ENCODE measurements at places on chromosomes 3 and 15.

GRCh38 chr3:117788061-117788460 lies 1078.5 kb downstream of the TUSC7 start:
- no peak for DNase-seq

DNA sequence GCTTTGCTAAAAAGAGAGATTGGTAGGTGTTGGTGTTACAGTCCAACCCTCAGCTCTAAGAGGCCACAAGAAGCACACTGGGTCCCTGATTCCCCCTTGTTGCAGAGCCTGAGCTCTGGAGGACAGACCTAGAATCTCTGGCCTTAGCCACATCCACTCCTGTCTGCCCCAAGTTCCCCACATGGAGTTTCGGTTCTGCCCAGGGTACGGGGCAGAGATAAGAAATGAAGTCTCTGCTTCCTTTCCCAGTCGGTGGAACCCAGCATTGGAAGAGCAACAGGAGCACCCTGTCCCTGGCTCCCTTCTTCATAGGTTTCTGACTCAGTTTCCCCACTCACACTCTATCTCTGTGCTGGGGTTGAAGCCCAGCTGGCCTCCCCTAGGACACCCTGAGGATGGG lies 13.2 kb downstream of the PRR23E start:
- DNase-seq, result no peak

- no peak for DNase-seq
Observed at GRCh38 chr3:128319107-128319506, 147.6 kb downstream of the DNAJB8 start.

GRCh38 chr3:29247088-29247745 lies 33.7 kb upstream of the RBMS3 start:
- no peak for DNase-seq

DNA sequence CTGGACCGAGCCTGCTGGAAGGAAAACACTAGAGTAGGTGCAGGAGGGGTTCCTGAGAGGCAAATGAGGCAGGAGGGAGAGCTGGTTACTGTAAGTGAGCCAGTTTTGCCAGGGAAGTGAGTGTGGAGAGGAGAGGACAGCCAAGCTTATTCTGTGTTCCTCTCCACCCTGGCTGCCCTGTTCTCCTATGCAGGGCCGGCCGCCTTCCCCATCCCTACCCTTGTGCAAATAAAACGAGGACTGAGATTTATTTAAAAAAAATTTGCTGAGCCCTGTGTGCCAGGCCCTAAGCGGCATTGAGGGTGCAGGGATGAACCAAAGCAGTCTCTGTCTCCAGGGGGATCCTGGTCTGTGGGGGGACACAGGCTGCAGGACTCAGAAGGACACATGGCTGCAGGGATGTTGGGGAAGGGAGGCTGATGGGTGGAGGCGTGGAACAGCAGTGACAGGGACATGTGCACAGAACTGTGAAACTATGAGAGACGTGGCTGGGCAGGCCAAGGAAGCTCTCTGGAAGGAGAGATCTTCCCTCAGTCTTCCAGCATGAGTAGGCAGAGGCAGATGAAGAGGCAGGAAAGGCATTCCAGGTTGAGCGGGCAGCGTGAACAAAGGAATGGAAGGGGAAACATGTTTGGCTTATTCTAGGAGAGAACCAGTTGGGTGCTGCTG lies 12.1 kb downstream of the CORO2B start:
- no peak for DNase-seq

DNA sequence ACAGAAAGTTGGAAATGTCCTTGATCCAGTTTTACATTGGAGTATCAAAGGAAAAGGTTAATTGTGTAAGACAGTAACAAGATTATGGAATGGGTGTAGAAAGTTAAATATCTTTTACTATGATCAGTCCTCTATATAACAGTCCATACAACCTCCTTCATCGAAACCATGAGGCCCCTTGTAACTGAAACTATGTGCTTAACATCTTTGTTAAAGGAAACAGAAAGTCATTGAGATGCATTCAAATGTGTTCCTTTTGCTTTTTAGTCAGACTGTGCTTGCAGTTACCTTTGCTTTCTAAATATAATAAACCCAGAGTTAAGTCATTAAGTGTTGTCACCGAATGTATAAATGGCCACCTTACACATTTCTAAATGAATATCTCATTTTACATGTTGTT lies 1298.5 kb downstream of the ROBO2 start:
- no peak for DNase-seq

DNA sequence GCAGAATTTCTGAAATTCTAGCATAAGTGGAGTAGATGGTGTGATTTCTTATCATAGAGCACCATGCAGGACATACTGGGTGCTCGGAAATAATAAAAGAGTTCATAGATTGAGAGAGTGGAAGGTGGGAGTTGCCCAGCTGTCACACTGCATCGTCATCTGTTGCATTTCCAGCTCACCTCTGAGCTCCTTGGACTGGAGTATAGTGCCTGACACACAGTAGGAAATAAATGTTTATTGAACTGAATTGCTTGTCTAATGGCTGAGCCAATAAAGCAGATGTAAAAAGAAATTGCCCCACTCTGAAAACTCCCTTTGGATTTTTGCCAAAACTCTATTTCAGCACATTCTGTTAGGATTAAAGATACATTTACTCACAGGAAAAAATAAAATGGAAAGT lies 108.9 kb upstream of the UBE2E1 start:
- DNase-seq, result no peak

- DNase-seq, result no peak
Observed at GRCh38 chr3:9080163-9080562, 116.9 kb upstream of the RAD18 start.

DNA sequence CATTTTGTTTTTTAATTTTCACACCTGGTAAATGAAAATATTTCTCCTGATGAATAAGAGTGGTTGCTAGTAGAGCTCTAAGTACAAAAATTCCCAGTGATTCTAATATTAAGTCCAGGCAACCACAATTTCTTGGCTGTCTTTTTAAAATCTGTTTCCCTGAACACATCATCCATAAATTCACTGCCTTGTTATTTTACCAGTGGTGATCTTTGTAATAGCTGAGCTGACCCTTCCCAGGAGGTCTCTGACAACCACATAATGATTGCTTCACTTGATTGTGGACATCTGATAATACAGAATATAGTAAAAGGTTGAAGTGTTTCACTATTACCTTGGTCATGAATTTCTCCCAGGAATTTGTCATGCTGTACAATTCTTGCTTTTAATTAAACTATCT lies 13.9 kb upstream of the TOP2B start:
- DNase-seq, result no peak

- DNase-seq, result no peak
Observed at GRCh38 chr15:42045211-42045615, 24.4 kb upstream of the PLA2G4E start.

GRCh38 chr15:67175643-67176071 lies 78.8 kb downstream of the AAGAB start:
- DNase-seq, result no peak

DNA sequence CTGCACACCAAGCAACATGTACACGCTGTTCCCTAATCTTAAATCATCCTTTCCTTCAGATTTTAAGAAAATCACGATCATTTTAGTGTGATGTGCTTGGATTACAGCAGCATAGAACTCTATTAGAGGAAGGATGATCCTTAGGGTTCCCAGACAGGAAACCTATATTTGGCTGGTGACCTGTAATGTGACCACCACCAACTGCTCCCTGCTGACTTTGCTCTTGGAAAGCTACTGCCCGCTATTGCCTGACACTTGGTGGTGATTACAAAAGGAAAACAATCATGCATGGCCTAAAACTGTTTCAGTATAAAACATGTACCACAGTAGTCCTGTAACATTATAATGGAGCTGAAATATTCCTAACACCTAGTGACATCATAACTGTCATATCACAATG lies 27.2 kb upstream of the LMOD3 start:
- no peak for DNase-seq

DNA sequence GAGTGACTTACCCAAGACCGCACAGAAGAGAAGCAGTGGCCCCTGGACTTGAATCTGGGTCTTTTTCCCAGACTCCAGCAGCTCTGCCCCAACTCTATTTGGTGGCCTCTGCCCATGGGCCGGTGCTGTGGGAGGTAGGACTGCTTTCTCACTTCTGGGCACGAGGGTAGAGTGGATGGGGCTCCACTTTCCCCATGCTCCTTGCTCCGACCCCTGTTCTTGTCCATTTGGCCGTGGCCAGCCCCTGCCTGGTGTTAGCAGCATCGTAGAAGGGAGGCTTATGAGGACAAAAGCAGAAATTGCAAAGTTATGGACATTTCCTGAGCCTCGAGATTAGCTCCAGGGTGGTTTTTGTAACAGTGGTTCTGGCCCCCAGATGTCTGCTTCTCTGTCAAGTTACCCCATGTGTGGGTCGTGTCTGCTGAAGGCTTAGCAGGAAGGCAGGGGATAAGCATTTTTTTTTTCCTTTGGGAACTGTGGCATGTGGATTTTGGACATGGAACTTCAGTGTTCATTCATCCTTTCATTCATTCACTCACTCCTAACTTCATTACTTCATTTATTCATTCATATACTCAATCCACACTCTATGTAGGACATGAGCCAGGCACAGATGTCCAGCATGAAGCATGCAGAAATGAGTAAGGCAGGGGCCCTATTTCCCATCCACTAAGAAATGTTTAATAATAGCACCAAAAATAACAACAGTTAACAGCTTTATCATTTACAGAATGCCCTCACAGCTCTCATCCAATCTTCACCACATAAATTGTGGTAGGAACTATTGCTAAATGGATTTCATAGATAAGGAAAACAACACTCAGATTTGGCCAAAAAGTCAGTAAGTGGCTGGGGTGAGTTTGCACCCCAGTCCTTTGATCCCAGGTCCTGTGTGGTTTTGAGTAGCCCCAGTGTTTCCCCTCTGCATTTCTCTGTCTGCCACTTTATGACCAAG lies 180.5 kb downstream of the OPA1 start:
- no peak for DNase-seq

- no peak for DNase-seq
Observed at GRCh38 chr3:172125053-172125452, 85.7 kb downstream of the FNDC3B start.

GRCh38 chr3:52088445-52089367 lies 32.3 kb upstream of the DUSP7 start:
- DNase-seq, result no peak

DNA sequence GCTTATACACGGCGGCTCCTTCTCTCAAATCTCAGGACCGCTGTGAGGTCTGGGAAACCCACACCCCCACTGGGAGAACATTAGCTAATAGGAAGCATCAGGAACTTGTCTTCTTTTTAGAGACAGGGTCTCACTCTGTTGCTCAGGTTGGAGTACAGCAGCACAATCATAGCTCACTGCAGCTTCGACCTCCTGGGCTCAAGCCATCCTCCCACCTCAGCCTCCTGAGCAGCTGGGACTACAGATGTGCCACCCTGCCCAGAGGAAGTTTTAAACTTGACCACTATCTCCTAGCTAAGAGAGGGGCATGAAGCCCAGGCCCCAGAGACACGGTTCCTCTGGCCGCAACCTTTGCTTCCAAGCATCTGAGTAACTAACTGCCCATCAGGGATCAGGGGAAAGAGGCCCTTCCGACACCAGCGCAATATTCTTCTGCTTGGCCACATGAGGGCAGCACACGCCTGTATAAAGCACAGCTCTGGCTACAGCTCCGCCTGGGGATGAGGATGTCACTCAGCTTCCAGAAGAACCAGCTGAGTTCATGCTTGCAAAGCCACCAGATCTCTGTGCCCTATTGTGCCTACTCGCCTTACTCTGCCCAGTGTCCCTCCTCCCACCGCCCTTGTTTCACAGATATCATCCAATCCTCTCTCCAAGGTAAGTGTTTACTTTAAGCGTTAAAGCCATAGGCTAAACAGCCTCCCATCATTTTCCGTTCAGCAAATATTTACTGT lies 57.6 kb upstream of the SLC6A11 start:
- peak; percentile 10 for DNase-seq

- DNase-seq, result no peak
Observed at GRCh38 chr3:52193065-52193464, 4.9 kb upstream of the ALAS1 start.

GRCh38 chr3:27165321-27165721 lies 203.9 kb downstream of the NEK10 start:
- DNase-seq, result no peak

GRCh38 chr3:72036899-72037298 lies 252.0 kb upstream of the PROK2 start:
- DNase-seq, result no peak

GRCh38 chr3:50147861-50148260 lies 7.3 kb upstream of the SEMA3F start:
- DNase-seq, result no peak

DNA sequence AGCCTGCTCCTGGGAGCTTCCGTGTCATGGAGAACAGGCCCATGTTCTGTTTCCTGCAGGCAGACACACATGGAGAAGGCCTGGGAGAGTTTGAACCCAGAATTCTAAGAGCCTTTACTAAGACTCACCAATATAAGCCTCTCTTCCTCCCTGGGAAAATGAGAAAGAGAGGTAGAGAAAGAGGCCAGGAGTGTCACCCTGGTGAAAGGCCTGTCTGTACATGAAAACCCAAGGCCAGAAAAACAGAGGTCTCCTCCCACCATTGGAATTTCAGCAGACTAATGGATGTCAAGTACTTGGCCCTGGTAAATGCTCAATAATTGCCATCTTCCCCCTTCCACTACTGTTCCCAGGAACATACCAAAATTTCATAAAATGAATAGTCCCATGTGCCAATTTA lies 117.6 kb downstream of the TOP2B start:
- DNase-seq, result no peak

DNA sequence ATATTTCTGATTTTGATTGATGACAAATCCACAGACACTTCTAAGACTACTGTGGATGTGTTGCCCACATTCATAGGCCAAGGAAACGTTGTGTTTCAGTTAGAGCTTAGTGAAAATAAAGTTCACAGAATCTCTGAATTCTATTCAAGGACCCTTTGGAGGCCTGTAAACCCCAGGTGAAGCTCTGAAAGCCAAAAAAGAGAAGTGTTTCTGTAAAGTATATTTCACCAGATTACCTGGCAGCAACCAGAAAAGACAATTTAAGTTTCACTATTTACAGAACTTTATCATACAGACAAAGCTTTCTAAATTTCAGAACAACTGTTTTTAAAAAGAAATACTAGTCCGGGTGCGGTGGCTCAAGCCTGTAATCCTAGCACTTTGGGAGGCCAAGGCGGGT lies 2.6 kb downstream of the CLPX start:
- DNase-seq, result no peak

GRCh38 chr15:88208396-88208795 lies 48.1 kb downstream of the NTRK3 start:
- no peak for DNase-seq

- no peak for DNase-seq
Observed at GRCh38 chr3:64027658-64028057, 4.4 kb upstream of the PSMD6 start.

GRCh38 chr15:41502795-41503668 lies 9.4 kb downstream of the ITPKA start:
- no peak for DNase-seq

DNA sequence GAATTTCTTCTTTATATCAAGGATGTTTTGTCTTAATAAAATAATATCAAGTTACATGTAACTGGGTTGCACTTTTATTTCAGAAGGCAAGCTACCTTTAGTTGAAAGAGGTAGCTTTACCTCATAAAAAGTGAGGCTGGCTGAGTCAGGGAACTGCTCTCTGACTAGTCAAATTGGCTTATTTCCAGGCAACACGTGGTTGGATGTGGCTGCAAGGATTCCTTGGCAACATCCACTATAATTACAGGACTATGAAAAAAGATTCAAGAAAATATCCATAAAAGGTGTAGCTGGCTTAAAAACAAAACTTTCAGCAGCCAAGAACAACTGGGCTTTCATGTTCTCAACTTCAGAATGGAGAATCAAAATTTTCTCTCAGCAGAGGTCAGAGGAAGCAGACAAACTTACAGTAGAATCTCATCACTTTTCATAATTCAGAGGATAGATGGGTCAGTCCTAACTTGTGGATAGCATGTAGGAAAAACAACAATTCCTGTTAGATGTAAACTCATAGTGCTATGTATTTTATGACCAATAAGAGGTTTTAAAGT lies 779.1 kb downstream of the MECOM start:
- no peak for DNase-seq

- DNase-seq, result no peak
Observed at GRCh38 chr3:46711305-46711704, 6.4 kb downstream of the PRSS50 start.
